ENCODE measurements at places on chromosomes 2 and 18. TPM values are rescaled to one million over a fixed set of nuclear protein-coding genes. Genes with fewer than 3 reads are reported as not detected.

- DNase-seq: no peak
Measured at GRCh38 chr2:131026919-131027318, 66.3 kb downstream of the FAM168B start.

DNA sequence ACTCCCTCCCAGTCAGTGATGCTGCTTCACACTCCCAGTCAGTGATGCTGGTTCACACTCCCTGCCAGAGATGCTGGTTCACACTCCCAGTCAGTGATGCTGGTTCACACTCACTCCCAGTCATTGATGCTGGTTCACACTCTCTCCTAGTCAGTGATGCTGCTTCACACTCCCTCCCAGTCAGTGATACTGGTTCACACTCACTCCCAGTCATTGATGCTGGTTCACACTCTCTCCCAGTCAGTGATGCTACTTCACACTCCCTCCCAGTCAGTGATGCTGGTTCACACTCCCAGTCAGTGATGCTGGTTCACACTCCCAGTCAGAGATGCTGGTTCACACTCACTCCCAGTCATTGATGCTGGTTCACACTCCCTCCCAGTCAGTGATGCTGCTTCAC, 34.3 kb upstream of the KCNG2 start:
- no peak for DNase-seq

GRCh38 chr2:69163109-69163508, 150.1 kb downstream of the ANTXR1 start:
- no peak for DNase-seq

G6PC2 gene
- total RNA-seq: not detected

DNA sequence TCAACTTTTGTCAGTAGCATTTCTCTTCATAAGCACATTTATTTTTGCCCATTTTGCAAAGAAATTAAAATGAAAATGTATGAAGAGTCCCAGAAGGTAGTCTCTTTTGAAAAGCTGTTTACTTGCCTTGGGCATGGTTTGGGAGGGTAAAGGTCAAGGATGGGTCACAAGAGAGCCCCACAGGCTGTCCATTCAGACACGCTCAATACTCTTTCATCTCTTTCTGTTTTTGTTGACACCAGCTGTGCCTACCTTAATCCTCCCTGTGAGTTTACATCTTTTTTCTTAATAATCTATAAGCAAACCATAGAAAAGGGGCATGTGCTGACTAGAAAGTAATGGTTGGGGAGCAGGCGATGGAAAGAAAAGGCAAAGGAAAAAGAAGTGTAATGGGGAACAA, 49.6 kb upstream of the KLF7 start:
- no peak for DNase-seq

GRCh38 chr2:193556766-193557470, 1362.2 kb upstream of the TMEFF2 start:
- no peak for DNase-seq

SLC19A3 gene
- total RNA-seq: not detected

APLF gene
- 3.9 TPM for total RNA-seq

PSTPIP2 gene
- 14.3 TPM for total RNA-seq

DOCK10 gene
- 222 TPM for total RNA-seq

- no peak for DNase-seq
Measured at GRCh38 chr2:132577686-132578085, 92.3 kb downstream of the LYPD1 start.

GALNT13 gene
- not detected for total RNA-seq

DNA sequence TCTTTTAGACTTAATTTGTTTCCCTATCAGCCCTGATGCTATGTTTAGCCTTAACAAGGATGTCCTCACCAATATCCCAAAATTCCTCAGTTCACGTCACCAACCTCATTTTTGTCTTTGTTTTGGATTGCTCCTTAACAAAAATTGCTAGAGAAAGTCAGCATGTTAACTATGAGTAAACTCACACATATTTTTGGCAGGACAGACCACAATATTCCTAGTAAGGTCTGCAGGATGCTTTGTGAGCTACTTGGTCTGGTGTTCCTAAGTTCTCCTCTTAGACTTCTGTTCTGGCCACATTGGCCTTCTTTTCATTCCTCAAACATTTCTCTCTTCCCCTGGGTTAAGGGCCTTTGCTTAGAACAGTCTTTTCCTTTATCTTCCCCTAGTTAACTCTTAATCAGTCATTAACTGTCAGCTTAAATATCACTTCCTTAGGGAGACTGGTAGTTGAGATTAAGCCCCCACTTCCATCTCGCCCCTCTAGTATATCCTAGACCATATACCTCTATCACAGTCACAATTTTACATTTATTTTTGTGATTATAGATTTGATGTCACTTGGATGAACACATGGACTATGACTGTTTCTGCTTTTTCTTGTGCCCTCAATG, 116.2 kb downstream of the ADCYAP1 start:
- DNase-seq: no peak

GPBAR1 gene
- 1.2 TPM for total RNA-seq

TTLL4 gene
- 19.0 TPM for total RNA-seq

DNA sequence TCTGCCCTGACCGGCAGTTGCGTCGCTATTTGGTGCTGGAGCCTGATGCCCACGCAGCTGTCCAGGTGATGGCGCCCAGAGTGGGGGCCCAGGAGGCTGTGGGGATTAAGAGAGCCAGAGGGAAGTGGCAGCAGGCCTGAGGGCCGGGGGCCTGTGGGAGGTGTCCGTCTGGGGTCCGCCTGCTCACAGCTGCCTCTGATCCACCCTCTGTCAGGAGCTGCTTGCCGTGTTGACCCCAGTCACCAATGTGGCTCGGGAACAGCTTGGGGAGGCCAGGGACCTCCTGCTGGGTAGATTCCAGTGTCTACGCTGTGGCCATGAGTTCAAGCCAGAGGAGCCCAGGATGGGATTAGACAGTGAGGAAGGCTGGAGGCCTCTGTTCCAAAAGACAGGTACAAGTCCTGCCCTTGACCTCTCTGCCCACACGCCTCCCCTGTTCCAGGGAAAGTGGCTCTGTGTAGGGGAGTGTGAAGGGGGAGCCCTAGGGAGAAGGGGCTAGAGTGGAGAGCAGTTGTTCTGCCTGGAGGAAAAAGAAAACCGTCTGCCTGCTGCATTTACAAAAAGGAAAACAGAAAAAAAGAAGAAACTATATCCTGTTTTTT, 11.6 kb downstream of the STK11IP start:
- no peak for DNase-seq

CPO gene
- not detected for total RNA-seq

DNA sequence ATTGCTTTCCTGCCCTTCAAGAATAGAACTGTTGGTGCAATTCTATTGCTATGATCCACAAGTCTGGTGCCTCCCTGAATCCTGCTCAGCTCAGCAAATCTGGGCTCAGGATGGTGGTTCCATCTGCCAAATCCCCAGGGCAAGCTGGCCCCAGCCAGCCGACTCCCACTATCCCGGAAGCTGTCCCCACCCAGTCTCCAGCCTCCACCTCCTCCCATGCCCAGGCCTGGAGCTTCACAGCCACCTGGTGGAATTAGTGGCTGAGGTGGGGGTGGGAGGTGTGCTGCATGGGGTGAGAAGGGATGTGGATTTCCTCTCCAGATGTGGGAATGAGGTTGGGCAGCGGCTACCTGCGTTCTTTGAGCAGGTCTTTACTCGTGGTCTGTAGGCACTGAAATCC, 119.3 kb upstream of the SMAD2 start:
- no peak for DNase-seq

REEP1 gene
- total RNA-seq: not detected

LCT gene
- not detected for total RNA-seq

DNA sequence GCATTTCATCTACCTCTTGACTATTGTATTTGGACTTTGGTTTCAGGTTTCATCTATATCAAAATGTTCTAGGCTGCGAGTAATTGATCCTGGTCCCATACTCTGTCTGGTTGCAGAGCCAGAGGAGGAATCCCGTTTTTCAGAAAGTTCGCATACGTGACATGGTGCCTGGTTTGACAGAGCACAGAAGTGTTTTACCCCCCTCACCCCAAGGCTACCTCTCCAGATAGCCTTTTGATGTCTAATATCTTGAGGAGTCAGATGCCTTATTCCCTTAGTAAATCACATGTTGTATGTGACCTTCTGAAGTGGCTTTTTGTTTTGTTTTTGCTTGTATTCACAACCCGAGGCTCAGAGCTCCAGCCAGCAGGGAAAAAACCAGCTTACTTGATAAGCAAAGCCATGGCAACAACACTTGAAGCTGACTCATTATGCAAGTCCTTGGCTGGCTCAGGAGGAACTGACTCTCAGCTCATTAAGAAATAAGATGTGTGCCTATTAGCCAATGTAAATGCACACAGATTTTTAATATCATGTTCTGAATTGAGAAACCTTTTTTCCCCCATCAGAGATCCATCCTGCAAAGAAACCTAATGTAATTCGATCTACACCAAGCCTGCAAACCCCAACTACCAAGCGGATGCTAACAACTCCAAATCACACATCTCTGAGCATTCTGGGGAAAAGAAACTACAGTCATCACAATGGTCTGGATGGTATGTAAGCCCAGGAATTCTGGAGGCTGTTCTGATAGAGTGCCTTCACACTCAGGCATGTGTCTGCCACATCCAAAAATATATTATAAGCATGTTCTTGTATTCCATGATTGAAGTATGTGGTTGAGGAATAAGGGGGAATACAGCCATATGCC, 41.4 kb downstream of the OXER1 start:
- peak; percentile 61 for DNase-seq

All from CD4-positive, CD25-positive, alpha-beta regulatory T cell (primary cell).